ENCODE measurements at places on chromosomes 6 and 20. TPM values are rescaled to one million over a fixed set of nuclear protein-coding genes. Genes with fewer than 3 reads are reported as not detected.

Gene SLC17A3
- not detected for total RNA-seq

Gene ERVFRD-1
- total RNA-seq = not detected

Gene CTCFL
- total RNA-seq = not detected

Gene RCAN2
- 0.09 TPM for total RNA-seq

Data from endothelial cell of coronary artery (primary cell).